ENCODE measurements at places on chromosomes 4 and X.

DNA sequence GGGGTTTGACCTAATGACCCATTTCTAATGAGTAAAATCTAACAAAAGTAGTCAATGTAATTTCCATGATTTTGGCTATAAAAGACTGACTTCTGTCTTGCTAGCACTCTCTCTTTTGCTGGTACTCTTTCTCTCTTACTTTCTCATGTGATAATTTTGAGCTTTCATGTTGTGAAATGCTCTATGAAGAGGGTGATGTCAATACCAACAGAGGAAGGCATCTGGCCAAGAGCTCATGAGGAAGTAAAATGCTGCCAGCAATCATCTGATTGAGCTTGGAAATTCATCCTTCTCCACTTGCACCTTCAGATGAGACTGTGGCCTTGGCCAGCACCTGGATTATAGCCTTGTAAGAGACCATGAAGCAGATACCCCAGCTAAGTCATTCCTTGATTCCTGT is 347.7 kb downstream of the HS3ST1 start:
- no peak for DNase-seq

DNA sequence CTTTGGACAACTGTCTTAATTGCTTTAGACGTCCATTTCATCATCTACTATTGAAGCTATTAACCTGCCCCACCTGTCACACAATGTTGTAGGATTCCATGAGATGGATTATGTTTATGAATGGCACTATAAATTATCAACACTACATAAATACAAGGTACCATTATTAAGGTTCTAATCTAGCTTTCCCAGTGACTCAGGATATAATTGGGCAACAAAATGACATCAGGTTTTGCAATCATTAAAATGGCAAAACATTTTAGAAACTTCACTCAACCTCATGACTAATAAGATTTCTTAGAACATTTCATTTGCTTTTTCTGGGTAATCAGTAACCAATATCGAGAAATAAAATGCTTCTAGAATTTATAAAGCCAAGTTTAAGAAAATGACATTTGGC is 9.2 kb downstream of the HOPX start:
- no peak for DNase-seq

GRCh38 chrX:70485466-70485865 is 40.8 kb downstream of the DLG3 start:
- DNase-seq, result no peak

- no peak for DNase-seq
Observed at GRCh38 chr4:32251126-32251525, 1531.0 kb downstream of the PCDH7 start.

- peak; percentile 2 for DNase-seq
Observed at GRCh38 chrX:64850371-64851082, 125.7 kb downstream of the ZC4H2 start.

DNA sequence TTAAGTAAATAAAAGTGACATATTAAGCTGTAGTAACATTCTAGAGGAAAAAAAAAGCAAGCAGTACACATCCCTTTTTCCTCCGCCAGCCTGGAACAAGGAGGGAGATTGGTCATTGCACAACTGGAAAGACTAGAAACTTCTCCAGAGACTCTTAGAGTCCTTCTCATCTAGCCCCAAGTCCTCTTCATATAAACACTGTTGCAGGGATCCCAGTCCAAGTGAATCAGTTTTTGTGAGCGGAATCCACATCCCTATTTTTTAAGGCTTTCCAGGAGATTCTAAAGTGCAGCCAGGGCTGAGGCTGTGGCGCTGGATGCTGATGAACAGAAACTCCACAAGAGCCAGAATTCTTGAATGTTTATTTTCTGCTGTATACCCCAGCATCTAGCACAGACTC is 23.8 kb downstream of the REELD1 start:
- DNase-seq, result no peak

- no peak for DNase-seq
Observed at GRCh38 chr4:93237521-93237920, 591.0 kb upstream of the ATOH1 start.

DNA sequence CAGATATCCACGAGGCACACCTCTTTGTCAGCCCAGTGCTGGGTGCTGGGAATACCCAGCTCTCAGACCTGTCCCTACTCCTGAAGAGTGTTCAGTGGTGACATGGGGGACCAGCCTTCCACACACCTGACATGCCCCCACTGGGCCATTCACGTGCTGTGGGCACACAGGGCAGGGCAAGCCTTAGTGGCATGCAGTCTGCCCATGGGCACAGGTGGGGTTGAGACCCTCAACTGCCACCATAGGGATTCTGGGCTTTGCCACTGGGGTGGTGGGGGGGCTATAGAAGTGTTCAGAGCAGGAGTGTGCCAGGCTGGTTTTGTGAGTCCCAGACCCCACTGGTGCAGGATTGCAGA is 16.7 kb upstream of the PSAPL1 start:
- DNase-seq, result no peak

- DNase-seq, result no peak
Observed at GRCh38 chrX:69124108-69124507, 41.1 kb downstream of the PJA1 start.

DNA sequence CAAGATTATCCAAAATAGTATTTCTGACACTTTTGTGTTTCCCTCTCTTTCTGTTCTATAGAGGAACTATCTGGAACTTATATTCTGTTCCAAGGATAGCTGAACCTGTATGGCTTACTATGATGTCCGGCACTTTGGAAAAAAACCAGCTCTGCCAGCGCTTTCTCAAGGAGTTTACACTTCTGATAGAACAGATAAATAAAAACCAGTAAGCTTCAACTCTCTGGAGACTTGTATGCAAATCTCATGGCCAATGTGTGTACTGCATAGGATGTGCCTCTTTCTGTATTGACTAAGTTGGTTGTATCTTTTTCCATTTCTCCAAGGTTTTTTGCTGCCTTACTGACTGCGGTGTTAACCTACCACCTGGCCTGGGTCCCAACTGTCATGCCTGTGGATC is 92.5 kb downstream of the FNIP2 start:
- no peak for DNase-seq

DNA sequence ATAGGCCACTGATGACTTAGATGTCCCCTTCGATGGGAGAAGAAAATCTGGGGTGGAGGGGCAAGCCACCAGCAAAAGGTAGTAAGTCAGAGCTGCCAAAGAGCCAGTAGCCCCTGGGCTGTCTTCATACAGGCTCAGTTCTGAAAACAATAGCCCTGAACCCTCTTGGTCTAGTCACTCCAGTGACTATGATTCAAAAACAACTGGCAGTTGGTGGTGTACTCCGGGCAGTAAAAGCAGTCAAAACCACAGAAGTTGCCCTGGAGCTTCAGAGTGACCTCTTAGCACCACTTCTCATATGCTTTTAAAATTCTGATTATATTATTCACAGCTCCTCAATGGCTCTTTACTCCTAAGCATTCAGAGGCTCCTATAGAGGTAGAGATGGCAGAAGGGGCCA is 164.3 kb upstream of the MAMLD1 start:
- DNase-seq, result no peak

DNA sequence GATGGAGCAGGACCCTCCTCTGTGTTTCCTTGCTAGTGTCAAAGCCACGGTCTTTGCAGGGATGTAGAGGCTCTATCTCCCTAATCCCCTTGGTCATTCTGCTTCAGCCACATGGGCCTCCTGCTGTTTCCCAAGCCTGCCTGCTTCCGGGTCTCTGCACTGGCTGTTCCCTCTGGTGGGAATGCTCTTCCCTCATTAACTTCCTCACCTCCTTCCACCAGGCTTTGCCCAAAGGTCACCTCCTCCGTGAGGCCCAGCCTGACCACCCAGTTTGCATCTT is 56.6 kb downstream of the ABLIM2 start:
- DNase-seq, result no peak

DNA sequence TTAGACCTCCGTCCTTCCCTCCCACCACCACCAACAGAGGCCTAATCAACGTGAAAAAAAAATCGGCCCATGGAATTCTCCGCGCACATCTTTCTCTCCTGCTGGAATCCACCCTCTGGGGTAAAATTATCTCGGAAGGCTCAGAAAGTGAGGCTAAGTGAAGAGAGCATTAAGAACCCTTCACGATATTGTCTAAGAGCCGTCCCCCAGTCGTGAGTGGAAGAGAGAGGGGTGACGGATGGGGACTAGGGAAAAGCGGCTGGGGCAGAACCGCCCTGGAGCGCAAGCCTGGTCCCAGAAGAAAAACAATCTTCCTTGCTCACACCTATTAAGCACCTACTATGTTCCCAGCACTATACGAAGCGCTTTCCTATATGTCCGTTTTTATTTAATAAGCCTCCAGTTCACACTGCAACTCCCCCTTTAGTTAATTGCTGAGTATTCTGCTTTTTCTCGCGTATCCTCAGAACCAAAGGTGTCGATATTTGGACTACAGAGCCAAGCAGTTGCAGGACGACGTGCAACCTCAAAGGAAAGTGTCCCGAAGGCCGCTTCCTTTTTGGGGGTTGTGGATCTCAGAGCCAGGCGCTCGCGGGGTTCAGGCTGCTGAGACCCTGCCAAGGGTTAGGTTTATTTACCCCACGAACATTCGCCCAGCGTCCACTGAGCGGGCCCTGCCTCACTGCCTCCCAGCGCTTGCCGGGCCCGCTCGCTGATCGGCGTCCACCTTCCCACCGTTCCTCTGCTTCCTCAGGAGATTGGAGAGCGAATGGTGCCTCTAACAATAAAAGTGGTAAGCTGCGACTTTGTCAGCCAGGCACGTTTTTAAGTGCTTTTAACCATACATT is 889 bp downstream of the MGARP start:
- no peak for DNase-seq

DNA sequence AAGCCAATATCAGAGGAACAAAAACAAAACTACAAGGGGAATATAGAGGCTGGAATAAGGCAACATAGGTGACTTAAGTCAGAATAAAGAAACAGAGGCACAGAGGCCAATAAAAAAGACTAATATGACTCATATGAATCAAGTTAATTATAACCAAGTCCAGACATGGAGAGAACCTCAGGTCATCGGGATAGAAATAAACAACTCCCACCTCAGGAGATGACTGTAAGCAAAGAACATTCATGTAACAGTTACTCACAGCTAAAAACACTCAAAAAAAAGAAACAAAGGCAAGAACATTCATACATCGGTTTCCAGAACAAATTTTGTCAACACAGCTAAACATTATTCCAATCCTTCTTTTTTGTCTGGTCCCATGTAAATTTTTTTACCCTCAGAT is 60.3 kb upstream of the RXFP1 start:
- no peak for DNase-seq
